Stimulated activated naive CD8-positive, alpha-beta T cell treated with anti-CD3 and anti-CD28 coated beads, Interleukin-15, Interleukin-2, amounts not matched to agents 100 U/mL and 50 U/mL, for 24 hours (primary cell): ENCODE measurements at places on chromosomes 3 and 15.

GRCh38 chr3:59264366-59264765 is 214.5 kb upstream of the CFAP20DC start:
- no peak for DNase-seq

GRCh38 chr3:46135475-46135874 is 72.6 kb downstream of the CCR1 start:
- no peak for DNase-seq

DNA sequence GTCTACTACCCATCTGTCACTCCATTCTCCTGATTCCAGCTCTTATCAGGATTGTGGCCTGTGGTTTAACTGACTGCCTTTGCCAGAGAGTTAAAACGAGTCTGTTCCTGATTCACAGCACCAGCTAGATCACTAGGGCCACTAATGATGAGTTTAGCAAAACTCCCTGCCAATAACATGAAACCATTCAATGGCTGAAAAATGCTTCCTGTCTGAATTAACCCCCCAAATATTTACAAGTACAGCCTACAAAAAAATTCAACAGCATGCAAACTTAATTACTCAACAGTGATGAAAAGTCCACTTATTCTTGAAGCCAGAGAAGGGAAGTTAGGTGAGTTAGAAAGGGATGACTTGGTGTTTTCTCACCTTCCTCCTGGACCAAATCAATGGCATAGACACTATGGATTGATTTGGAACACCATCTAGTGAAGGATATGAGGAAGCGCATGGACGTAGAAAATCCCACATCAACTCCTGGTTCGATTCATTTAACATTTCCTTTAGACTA is 141.4 kb downstream of the TGFBR2 start:
- no peak for DNase-seq

DNA sequence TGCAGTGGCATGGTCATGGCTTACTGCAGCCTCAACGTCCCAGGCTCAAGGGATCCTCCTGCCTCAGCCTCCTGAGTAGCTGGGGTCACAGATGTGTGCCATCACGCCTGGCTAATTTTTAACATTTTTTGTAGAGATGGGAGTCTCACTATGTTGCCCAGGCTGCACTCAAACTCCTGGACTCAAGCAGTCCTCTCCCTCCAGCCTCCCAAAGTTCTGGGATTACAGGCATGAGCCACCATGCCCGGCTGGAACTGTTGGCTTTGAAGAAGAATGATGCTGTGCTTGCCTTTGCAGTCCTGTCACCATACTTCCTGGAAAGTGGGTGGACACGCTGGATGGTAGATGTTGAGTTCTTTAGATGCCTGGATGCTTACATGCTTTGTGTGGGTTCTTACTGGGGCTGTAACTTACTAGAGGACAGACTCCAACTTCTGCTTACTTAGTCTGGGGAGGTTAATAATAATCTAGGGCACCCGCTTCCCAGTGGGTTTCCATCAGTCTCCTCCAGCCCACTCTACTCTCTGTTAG is 36.7 kb downstream of the IGF1R start:
- DNase-seq: no peak
